Left lung (tissue), 14 donors: ENCODE measurements at places on chromosomes 2 and 18. TPM values are rescaled to one million over a fixed set of nuclear protein-coding genes. Genes with fewer than 3 reads are reported as not detected.

GRCh38 chr18:35939138-35939537 lies 33.3 kb upstream of the RMP24 start:
- DNase-seq = no peak

DNA sequence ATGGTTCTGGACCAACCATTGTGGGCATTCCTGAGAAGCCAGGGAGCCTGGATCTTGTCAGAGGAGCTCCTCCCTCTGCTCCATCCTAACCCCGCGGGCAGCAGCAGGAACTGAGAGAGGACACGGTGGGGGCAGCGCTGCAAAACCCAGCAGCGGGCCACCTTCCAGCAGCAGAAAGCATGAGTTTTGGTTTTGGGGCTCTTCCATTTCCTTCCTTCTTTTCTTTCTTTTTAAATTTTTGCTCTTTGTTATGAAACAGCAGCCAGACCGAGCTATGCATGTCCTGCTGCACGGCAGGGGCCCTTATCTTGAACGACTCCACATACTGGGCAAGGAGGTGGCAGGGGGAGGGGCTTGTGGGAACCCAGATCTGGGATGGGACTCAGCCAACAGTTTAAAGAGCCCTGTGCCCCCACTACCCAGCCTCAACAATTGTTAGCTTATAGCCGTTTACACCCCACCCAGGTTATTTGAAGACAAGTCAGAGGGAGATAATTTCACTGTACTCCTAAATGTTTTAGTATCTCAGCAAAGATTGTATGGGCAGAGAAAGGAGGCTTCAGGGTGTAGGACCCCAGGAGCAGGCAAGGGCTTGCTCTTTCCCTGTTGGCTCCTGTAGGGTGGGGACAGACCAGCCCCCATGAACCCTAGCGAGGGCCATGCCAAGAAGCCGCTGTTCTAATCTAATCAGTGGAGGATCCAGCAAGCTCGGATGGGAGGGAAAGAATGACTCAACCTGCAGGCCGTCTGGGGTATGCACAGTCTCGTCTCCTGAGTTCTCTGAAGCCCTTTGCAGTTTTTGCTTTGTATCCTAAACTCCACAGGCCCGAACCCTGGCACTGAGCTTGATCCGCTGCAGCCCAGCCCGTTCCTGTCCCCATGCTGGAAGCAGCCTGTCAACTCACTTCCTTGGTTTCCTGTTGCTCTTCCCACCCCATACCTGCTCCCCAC lies 75.3 kb downstream of the LRRFIP1 start:
- no peak for DNase-seq

- no peak for DNase-seq
Observed at GRCh38 chr2:46333912-46334311, 36.7 kb downstream of the EPAS1 start.

DNA sequence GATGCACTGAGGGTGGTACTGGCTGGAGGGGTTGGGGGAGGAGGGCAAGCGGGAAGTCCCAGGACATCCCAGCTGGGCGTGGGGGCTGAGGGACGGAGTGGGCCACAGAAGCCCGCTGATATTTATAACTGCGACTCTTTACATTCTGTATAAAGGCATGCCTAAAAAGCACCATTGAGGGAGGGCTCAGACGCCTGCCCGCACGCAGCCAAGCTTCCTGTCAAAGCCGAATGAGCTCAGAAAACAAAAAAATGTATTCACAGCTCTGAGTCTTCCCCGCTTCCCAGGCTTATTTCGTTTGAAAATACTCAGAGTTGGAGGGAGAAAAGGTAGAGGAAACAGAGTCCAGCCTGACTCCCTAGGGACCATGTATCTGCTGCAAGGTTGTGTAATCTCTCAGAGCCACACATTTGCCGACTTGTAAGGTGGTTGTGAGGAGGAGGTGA lies 170.1 kb upstream of the HAAO start:
- no peak for DNase-seq

- DNase-seq = no peak
Observed at GRCh38 chr2:235032949-235033348, 81.1 kb downstream of the SH3BP4 start.

DNA sequence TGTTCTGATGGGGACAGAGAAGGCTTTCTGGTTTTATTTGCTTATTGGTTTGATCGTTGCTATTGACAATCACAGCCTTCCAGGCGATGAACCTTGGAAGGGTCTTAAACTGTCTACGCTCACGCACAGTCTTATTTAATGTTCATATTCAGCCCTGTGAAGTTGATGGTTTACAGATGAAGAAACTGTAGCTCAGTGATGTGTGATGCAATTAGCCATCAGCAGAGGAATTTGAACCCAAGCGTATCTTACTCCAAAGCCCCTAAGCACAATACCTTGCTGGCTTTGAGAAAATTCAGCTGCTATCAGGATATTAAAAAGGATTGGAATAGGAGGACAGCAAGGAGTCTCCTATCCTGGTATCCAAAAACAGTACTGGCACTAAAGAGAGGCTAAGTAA lies 98.3 kb upstream of the STPG4 start:
- DNase-seq = no peak

- no peak for DNase-seq
Observed at GRCh38 chr2:238891457-238892203, 43.7 kb downstream of the TWIST2 start.

DNA sequence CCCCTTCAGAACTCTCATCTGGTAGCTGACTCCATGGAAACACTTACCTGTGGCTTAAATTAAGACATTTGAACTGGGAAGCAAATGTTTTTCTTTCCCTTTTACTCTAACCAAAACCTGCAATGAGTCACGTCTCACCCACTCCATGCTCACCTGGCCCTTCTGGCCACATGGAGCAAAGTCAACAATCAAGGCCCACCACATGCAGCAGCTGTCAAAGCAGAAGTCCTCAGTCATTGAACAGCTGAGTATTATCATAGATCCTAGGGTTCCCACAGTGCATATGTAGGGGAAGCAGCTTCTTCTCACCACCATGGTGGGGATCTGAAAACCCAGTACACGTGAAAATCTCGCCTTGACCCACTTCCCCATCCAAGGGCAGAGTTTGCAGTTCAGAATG lies 12.3 kb upstream of the MEP1B start:
- no peak for DNase-seq

DNA sequence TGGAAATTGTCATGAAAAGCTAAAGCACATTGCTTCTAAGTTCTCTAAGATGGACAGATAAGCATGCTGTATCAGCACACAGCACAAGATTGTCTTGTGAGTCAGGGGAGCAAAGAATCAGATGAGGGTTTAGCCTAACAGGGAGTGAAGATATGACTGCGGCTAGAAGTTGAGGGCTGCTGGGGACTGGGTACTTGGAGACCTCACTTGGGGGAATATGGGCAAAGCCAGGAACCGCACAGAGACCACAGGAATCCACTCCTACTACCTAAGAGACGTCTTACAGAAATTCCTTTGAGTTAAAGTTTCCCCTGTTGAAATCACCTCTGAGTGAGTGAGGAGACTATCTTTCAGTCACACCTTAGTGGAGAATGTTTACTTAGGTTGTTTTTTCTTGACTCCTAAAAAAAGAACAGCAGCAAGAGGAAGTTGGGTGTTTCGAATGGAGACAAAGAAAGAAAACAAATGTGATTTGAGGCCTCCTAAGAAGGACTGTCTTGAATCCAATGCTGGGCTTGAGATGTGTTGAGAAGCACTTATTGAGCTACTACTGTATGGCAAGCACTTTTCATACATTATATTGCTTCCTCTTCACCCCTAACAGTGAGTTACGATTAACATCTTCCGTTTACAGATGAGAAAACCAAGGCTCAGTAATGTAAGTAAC lies 100.7 kb downstream of the ANKRD44 start:
- DNase-seq = no peak

- DNase-seq = no peak
Observed at GRCh38 chr2:236380051-236380612, 115.9 kb upstream of the ASB18 start.

FEV gene
- total RNA-seq = not detected

DSG3 gene
- not detected for total RNA-seq

PXDN gene
- total RNA-seq = 44.8 TPM

NAT8 gene
- not detected for total RNA-seq

TMEM163 gene
- total RNA-seq = 23.2 TPM

AQP12A gene
- total RNA-seq = not detected
